ENCODE measurements at places on chromosomes 4 and X.
A peak's percentile ranks its signal among the peaks of the same experiment; 100 is the strongest.

GRCh38 chrX:68647156-68647957, at the start of gene STARD8:
Gene STARD8, plus strand, starts transcription at chrX:68647666. Its CDS starts 217 bp downstream, at chrX:68647883.
- H3K27ac ChIP-seq, result no peak within 1 kb of the TSS
- no peaks in the 10 kb centered on the region for H3K27me3 ChIP-seq
- no peak within 1 kb of the TSS for H3K4me3 ChIP-seq
- no peaks in the 10 kb centered on the region for H3K36me3 ChIP-seq

DNA sequence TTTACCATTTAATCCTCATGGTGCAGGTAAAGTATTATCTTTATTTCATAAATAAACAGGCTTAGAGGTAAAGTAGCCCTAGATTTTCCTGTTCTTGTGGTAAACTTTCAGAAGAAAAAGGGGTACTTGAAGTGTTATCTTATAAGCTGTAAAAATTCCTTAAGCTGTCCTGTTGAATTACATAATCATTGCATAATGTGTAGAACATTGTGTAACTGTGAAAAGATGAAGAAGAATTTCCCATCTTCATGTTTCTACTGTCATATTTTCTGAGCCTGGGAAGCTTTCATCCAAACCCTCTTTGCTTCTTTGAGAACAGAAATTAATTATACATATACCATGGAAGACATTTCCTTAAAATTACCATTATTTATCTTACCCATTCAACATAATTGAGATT, 90.5 kb downstream of the ELOVL6 start:
- H3K4me3 ChIP-seq, result no peak overlapping the region
- H3K36me3 ChIP-seq, result no peaks in the 10 kb centered on the region
- DNase-seq, result no peak
- H3K27ac ChIP-seq, result no peak overlapping the region
- H3K4me1 ChIP-seq, result no peaks in the 10 kb centered on the region

DNA sequence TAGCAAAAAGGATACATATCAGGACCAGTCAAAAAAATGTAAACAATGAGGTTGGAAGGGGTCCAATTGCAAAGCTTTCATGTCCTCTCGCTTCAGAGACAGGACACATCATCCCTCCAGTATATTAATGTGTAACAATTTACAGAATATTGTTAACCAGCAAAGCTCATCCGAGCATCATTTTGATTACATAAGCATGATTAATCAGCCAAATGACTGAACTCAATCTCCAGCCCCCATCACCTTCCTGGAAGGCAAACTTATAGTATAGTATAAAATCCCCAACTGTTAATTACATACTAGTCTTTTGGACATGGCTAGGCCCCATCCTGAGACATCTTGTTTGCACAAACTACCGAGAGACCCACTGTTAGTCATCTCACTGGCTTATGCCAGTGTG, 77.6 kb upstream of the TRAM1L1 start:
- no peaks in the 10 kb centered on the region for H3K4me1 ChIP-seq
- H3K27ac ChIP-seq, result no peak overlapping the region
- H3K4me3 ChIP-seq, result no peak overlapping the region
- H3K36me3 ChIP-seq, result no peaks in the 10 kb centered on the region

- peaks cover 5% of the 10 kb centered on the region for H3K4me1 ChIP-seq
- H3K36me3 ChIP-seq, result no peaks in the 10 kb centered on the region
- DNase-seq, result no peak
- H3K4me3 ChIP-seq, result no peak overlapping the region
These were observed 8.4 kb upstream of the AMOT start for GRCh38 chrX:112849016-112849415.

GRCh38 chr4:8772499-8773123, 99.0 kb downstream of the HMX1 start:
- no peak overlapping the region for H3K4me3 ChIP-seq
- H3K27ac ChIP-seq, result no peak overlapping the region

GRCh38 chrX:120140293-120140981, 18.0 kb upstream of the RHOXF2 start:
- no peaks in the 10 kb centered on the region for H3K36me3 ChIP-seq
- DNase-seq, result no peak
- H3K27ac ChIP-seq, result no peak overlapping the region
- H3K4me1 ChIP-seq, result peaks cover 7% of the 10 kb centered on the region
- peak overlapping the region; percentile 63 for H3K4me3 ChIP-seq

GRCh38 chr4:174273930-174274329, 9.5 kb downstream of the FBXO8 start:
- H3K27me3 ChIP-seq, result no peaks in the 10 kb centered on the region
- H3K36me3 ChIP-seq, result peaks cover 5% of the 10 kb centered on the region
- H3K4me3 ChIP-seq, result no peak overlapping the region
- DNase-seq, result no peak

GRCh38 chrX:47091149-47091775, 13.0 kb downstream of the RGN start:
- H3K36me3 ChIP-seq, result no peaks in the 10 kb centered on the region
- H3K4me1 ChIP-seq, result no peaks in the 10 kb centered on the region
- DNase-seq, result peak; percentile 35

DNA sequence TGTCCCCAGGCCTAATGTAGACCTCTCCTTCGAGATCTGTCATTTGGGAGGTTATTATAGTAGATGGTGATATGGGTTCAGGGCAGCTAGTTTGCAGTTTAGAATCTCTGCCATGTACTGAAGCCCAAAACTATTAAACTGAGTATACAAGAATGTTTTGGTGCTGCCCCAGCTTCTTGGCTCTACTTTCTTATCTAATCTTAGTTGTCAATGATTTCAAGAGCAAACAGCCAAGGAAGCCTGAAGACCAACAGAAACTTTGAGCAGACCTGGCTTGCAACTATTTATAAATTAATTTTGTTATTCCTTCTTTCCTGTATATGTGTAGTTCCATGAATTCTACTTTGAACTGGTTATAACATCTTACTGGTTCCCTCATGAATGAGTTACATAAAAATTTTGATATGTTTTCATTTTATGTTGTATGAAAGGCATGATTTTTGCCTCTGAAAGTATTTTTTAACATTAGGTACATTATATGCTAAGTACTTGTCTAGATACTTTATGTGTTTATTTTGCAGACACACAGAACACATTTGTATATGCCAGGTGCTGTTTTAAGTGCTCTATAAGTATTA, 2.0 kb upstream of the MGST2 start:
- H3K36me3 ChIP-seq, result no peaks in the 10 kb centered on the region
- H3K27me3 ChIP-seq, result no peaks in the 10 kb centered on the region
- no peak for DNase-seq
- H3K4me1 ChIP-seq, result peaks cover 17% of the 10 kb centered on the region

GRCh38 chrX:51917604-51918003, 24.2 kb downstream of the MAGED1 start:
- no peak overlapping the region for H3K4me3 ChIP-seq
- H3K36me3 ChIP-seq, result no peaks in the 10 kb centered on the region
- H3K4me1 ChIP-seq, result no peaks in the 10 kb centered on the region
- peak; percentile 19 for DNase-seq

DNA sequence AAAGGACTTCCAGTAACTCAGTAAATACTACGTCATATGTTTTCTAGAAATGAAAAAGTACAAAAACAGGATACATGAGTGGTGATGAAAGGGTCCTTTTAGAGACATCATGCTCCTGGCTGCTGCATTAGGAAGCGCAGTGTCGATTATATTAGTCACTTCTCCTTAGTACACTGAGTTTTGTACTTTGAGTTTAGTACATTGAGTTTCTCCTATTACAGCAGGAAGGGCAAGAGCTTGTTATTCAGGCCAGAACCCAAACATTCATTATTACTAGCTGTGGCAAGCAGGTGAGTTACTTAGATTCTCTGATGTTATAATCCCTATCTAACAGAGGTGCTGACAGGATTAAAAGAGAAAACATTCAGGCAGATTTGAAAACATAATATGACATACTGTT, 21.3 kb downstream of the RPGR start:
- H3K4me3 ChIP-seq, result no peak overlapping the region

DNA sequence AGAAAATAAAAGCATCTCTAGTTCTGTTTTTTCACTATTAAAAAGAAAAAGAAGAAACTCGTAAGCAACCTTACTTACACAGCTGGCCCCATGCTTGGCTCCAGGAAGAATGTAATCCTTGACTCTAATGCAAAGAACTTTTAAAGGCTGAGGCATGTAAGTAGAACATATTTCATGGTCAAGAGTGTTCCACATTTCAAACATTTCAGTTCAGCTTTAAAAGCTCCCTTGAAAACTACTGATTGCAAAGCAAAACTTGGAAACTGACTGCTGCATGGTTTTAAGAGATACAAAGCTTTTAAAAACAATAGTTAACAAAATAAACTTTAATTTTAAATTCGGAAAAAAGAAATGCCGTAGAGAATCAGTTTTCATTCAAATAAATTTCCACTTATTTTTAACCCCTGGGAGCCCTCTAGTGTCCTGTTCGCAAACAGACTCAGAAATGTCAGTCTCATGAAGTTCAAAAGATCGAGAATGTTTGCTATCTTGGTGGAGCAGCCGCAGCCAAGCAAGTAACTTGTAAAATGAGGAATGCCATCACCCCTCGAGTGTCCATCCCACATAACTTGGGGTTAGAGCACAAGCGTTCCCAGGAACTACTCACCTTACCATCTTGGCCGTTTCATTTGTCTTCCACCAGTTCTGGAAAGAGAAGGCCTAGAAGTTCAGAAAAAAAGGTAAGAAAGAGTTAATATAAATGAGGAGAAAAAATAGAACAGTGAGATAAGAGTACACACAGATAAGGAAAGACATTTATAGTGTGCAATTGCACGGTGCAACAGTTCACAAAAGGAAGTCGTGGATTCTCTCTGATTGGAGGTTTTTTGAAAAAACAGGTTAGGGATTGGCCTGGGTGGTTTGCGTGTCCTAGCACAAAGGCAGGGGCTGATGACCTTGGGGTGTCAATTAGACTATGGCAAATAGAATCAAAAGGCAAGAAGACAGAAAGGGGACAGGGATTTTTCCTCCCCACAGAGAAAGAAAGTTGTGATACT, at the start of gene GASK1B:
Gene GASK1B, minus strand, starts transcription at position 765 of the 998 bp plus-strand sequence. CDS start 1,650 bp downstream, outside the sequence.
- H3K4me3 ChIP-seq, result no peak within 1 kb of the TSS
- DNase-seq, result no peak

GRCh38 chr4:149161247-149161646, 654.4 kb downstream of the IQCM start:
- no peak overlapping the region for H3K4me3 ChIP-seq
- no peaks in the 10 kb centered on the region for H3K36me3 ChIP-seq
- H3K27ac ChIP-seq, result no peak overlapping the region
- H3K27me3 ChIP-seq, result no peaks in the 10 kb centered on the region

- no peaks in the 10 kb centered on the region for H3K27me3 ChIP-seq
- DNase-seq, result no peak
- no peak overlapping the region for H3K27ac ChIP-seq
- H3K4me3 ChIP-seq, result no peak overlapping the region
- no peaks in the 10 kb centered on the region for H3K36me3 ChIP-seq
- H3K4me1 ChIP-seq, result peaks cover 23% of the 10 kb centered on the region
These were observed 4.0 kb upstream of the TMEM156 start for GRCh38 chr4:39036172-39036571.

- H3K27ac ChIP-seq, result no peak overlapping the region
- DNase-seq, result peak; percentile 16
- H3K27me3 ChIP-seq, result no peaks in the 10 kb centered on the region
- H3K36me3 ChIP-seq, result no peaks in the 10 kb centered on the region
- H3K4me3 ChIP-seq, result no peak overlapping the region
These were observed 10.3 kb downstream of the SNX25 start for GRCh38 chr4:185219551-185220344.

- no peaks in the 10 kb centered on the region for H3K4me1 ChIP-seq
- no peak overlapping the region for H3K27ac ChIP-seq
- DNase-seq, result no peak
- H3K4me3 ChIP-seq, result no peak overlapping the region
- H3K36me3 ChIP-seq, result no peaks in the 10 kb centered on the region
- no peaks in the 10 kb centered on the region for H3K27me3 ChIP-seq
These were observed 30.8 kb downstream of the ZNF827 start for GRCh38 chr4:145907812-145908211.

GRCh38 chrX:13327666-13328065, 7.8 kb upstream of the ATXN3L start:
- H3K4me1 ChIP-seq, result no peaks in the 10 kb centered on the region
- H3K36me3 ChIP-seq, result no peaks in the 10 kb centered on the region
- no peak overlapping the region for H3K4me3 ChIP-seq
- H3K27me3 ChIP-seq, result no peaks in the 10 kb centered on the region

DNA sequence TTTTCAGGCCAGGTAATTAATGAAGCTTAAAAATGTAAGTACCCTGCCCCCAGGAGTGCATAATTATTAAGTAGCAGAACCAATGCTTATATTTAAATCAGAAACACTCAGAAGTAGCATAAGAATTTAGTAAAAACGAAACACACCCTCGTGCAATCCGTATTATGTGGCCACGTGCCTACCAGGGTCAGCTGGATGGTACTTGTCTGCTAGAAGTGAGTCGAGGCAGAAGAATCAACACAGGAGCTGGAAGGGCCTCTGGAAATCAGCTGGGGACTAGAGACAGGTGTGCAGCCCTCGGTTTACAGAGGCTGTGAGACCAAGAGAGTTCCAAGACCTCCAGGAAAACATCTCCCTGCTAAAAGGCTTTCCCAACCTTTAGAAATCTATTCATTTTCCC, 559 bp upstream of the FAM47E start:
- H3K36me3 ChIP-seq, result no peaks in the 10 kb centered on the region
- DNase-seq, result no peak
- H3K4me1 ChIP-seq, result peaks cover 7% of the 10 kb centered on the region
- no peak overlapping the region for H3K27ac ChIP-seq
- H3K4me3 ChIP-seq, result no peak overlapping the region
- H3K27me3 ChIP-seq, result peaks cover 30% of the 10 kb centered on the region

GRCh38 chr4:117334451-117335188, 249.2 kb upstream of the TRAM1L1 start:
- H3K4me1 ChIP-seq, result no peaks in the 10 kb centered on the region
- H3K27ac ChIP-seq, result no peak overlapping the region
- H3K27me3 ChIP-seq, result no peaks in the 10 kb centered on the region
- H3K4me3 ChIP-seq, result no peak overlapping the region
- H3K36me3 ChIP-seq, result no peaks in the 10 kb centered on the region

GRCh38 chr4:84958434-84958833, 8.1 kb downstream of the WDFY3 start:
- no peaks in the 10 kb centered on the region for H3K4me1 ChIP-seq
- no peaks in the 10 kb centered on the region for H3K36me3 ChIP-seq
- H3K27ac ChIP-seq, result no peak overlapping the region
- H3K4me3 ChIP-seq, result no peak overlapping the region
- DNase-seq, result no peak

- H3K27ac ChIP-seq, result no peak overlapping the region
- H3K4me1 ChIP-seq, result no peaks in the 10 kb centered on the region
- no peak overlapping the region for H3K4me3 ChIP-seq
- DNase-seq, result no peak
These were observed 326.3 kb downstream of the IQCM start for GRCh38 chr4:149489321-149489720.

- no peak overlapping the region for H3K4me3 ChIP-seq
- H3K4me1 ChIP-seq, result no peaks in the 10 kb centered on the region
- H3K36me3 ChIP-seq, result no peaks in the 10 kb centered on the region
- no peak overlapping the region for H3K27ac ChIP-seq
These were observed 36.8 kb upstream of the TAPT1 start for GRCh38 chr4:16263056-16263455.

DNA sequence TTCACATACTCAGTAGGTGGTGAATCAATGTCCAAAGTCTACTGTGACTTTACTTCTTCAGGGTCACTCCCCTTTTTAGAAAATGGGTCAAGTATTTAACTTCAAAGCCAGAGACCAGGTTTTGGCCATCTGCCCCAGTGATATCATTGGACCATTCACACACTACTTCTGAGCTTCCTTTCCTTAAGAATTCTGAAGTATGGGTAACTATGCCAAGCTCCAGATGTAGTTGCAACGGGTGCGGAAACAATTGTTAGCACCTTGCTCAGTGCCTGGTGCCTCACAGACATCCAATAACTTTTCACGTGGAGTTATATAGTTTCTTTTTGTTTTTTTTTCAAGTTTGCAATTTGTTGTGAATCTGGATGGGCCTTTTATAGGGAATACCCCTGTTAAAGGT, 62.6 kb downstream of the TTC29 start:
- H3K4me1 ChIP-seq, result no peaks in the 10 kb centered on the region
- no peak overlapping the region for H3K27ac ChIP-seq
- H3K27me3 ChIP-seq, result no peaks in the 10 kb centered on the region
- H3K36me3 ChIP-seq, result no peaks in the 10 kb centered on the region
- no peak for DNase-seq
